ENCODE measurements at places on chromosomes 6 and 20. TPM values are rescaled to one million over a fixed set of nuclear protein-coding genes. Genes with fewer than 3 reads are reported as not detected.

DNA sequence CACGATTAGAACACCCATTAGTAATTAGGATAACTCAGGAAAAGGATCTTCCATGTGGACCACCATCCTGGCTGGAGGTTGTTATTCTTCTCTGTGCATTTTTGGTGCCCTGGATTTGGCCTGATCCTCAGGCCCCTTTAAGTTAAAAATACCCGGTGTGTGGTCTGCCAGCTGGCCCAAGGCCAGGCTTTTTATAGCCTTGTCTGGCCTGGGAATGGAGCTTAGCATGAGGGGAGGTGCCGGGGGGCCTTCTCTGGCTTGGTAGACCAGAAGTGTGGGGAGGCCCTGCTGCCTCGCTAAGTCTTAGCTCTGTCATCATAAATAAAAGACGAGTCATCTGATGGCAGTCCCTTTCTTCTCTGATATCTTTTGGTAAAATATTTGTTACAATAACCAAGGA lies 71.4 kb downstream of the ARID1B start:
- DNase-seq = no peak
- H3K4me1 ChIP-seq = peaks cover 9% of the 10 kb centered on the region
- H3K27ac ChIP-seq = no peak overlapping the region
- no peak overlapping the region for H3K4me3 ChIP-seq
- H3K36me3 ChIP-seq = no peaks in the 10 kb centered on the region
- no peaks in the 10 kb centered on the region for H3K27me3 ChIP-seq

Gene LTA
- total RNA-seq = not detected

DNA sequence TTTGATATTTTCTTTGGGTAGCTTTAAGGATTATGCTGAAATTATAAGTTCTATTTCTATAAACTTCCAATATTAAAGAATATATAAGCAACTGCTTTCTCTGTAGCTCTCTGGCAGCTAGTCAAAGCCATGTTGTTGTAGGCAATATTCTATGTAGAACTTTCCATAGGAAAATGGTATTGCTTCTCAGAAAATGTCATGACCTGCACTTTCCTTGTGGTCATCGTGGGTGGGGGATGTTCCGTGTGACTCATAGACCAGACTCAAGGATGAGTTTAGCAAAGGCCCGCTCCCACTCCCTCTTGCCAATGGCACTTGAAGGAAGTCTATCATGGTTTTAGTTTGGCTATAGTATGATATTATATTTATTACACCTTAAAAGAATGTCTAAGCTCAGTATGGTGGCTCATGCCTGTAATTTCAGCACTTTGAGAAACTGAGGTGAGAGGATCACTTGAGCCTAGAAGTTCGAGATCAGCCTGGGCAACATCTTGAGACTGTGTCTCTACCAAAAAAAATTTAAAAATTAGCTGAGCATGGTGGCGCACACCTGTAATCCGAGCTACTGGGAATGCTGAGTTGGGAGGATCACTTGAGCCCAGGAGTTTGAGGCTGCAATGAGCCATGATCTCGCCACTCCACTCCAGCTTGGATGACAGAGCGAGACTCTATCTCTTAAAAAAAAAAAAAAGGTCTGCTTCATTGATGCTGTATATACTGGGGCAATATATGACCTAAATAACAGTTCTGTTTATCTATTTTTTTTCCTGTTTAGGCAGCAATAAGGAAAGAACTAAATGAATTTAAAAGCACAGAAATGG lies 36.6 kb upstream of the LTV1 start:
- no peaks in the 10 kb centered on the region for H3K4me1 ChIP-seq
- H3K27me3 ChIP-seq = no peaks in the 10 kb centered on the region
- H3K36me3 ChIP-seq = no peaks in the 10 kb centered on the region
- H3K27ac ChIP-seq = no peak overlapping the region
- DNase-seq = no peak

Gene LPIN3
- 17.6 TPM for total RNA-seq

- no peak for DNase-seq
- no peaks in the 10 kb centered on the region for H3K27me3 ChIP-seq
- H3K4me3 ChIP-seq = no peak overlapping the region
- H3K36me3 ChIP-seq = no peaks in the 10 kb centered on the region
- no peak overlapping the region for H3K27ac ChIP-seq
Measured at GRCh38 chr20:1190847-1191246, 6.1 kb upstream of the TMEM74B start.

Gene GSTA1
- 38.6 TPM for total RNA-seq

Gene PNLDC1
- total RNA-seq = 0.21 TPM

DNA sequence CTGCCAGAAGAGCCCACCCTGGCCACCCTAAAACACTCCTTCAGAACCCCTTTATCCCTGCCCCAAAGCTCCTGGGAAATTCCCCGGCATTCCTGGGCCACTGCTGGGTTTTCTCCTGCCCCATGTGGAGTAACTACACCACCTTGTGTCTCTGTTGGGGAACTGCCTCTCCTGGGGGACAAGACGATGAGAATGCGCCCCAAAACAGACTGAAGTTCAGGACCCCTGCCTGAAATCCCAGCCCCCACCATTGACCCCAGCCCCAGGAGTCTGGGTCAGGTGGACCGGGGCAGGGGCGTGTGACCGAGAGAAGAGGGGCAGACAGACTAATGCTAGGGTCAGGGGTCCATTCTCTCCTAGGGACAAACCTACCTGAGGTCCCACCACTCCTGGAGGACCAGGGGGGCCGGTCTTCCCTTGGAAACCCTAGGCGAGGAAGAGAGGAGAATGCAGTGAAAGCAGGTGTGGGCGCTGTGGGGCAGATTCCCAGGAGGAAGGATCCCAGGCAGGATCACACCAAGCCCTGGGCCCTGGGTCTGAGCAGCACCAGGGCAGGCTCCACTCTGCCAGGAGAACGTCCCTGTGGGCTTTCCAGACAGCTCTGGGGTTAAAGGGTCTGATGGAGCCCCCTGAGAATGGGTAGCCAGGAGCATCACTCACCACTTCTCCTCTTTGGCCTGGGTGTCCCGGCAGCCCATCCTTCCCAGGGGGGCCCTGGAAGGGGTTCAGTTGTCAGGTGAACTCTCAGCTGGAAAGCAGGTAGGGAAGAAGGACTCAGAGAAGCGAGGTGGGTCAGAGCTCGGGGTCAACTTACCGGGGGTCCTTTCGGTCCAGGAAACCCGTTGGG lies 19.4 kb downstream of the COL11A2 start:
- no peaks in the 10 kb centered on the region for H3K27me3 ChIP-seq
- no peak overlapping the region for H3K4me3 ChIP-seq
- H3K27ac ChIP-seq = no peak overlapping the region
- no peaks in the 10 kb centered on the region for H3K4me1 ChIP-seq
- no peak for DNase-seq

DNA sequence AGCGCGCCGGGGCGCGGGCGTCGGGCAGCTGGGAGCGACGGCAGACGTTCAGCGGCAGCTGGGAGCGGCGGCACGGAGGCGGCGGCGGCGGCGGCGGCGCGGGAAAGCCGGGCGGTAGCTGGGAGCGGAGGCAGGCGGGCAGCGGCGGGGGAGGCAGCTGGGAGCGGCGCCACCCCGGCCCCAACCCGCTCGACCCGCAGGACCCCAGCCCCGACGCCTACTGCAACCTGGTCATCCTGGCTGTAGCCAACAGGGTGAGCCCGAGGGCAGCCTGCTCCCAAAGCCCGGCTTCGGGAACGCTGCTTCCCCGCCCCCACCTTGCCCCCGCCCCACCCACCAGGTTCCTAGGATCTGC lies 8.9 kb downstream of the CCM2L start:
- H3K4me1 ChIP-seq = peaks cover 4% of the 10 kb centered on the region
- H3K27ac ChIP-seq = no peak overlapping the region
- H3K27me3 ChIP-seq = no peaks in the 10 kb centered on the region

- no peak overlapping the region for H3K27ac ChIP-seq
- no peaks in the 10 kb centered on the region for H3K27me3 ChIP-seq
- DNase-seq = no peak
- H3K4me3 ChIP-seq = no peak overlapping the region
- no peaks in the 10 kb centered on the region for H3K36me3 ChIP-seq
- no peaks in the 10 kb centered on the region for H3K4me1 ChIP-seq
Measured at GRCh38 chr6:88116276-88116675, 49.9 kb downstream of the CNR1 start.

GRCh38 chr6:92538275-92538674 lies 881.1 kb downstream of the EPHA7 start:
- no peaks in the 10 kb centered on the region for H3K36me3 ChIP-seq
- H3K4me3 ChIP-seq = no peak overlapping the region
- H3K27me3 ChIP-seq = no peaks in the 10 kb centered on the region
- no peak for DNase-seq
- no peak overlapping the region for H3K27ac ChIP-seq
- H3K4me1 ChIP-seq = no peaks in the 10 kb centered on the region

Gene ANGPT4
- total RNA-seq = not detected

Gene HEY2
- total RNA-seq = 2.9 TPM

DNA sequence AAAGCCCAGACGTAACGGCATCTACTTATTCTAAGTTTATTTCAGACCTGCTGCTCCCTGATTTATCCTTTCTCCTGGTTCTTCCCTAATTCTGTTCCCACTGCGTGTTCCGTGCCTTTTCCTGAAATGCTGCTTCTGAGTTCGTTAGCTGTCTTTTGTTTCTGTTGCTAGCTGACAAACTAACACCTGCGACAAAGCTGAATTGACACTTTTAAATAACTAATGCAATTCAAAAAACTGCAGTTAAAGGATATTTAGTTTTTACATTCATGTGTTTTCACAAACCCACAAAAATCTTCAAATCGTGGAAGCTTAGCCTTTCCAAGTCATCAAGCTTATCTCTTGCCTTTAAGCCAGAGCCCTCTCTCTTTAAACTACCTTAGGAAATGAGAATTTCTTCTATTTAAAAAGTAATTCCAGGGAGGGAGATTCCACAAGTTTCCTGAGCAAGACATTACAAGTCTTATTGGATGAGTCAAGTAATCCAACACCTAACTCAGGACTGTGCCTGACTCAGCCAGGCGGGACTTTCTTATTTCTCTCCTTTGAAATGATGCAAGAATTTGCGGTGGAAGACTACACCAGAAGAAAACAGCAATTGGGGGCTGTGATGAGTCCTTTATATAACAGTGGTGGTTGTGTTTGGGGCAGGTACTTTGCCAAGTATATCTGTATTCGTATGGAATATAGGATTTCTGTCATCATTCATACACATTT lies 6.3 kb downstream of the ADTRP start:
- H3K27ac ChIP-seq = no peak overlapping the region
- no peak overlapping the region for H3K4me3 ChIP-seq
- no peaks in the 10 kb centered on the region for H3K27me3 ChIP-seq
- peaks cover 11% of the 10 kb centered on the region for H3K4me1 ChIP-seq
- H3K36me3 ChIP-seq = no peaks in the 10 kb centered on the region

- H3K27ac ChIP-seq = no peak overlapping the region
- DNase-seq = no peak
- H3K36me3 ChIP-seq = no peaks in the 10 kb centered on the region
- no peaks in the 10 kb centered on the region for H3K27me3 ChIP-seq
- H3K4me3 ChIP-seq = no peak overlapping the region
Measured at GRCh38 chr20:2051946-2052345, 49.7 kb upstream of the STK35 start.

Gene STXBP5
- 20.0 TPM for total RNA-seq

DNA sequence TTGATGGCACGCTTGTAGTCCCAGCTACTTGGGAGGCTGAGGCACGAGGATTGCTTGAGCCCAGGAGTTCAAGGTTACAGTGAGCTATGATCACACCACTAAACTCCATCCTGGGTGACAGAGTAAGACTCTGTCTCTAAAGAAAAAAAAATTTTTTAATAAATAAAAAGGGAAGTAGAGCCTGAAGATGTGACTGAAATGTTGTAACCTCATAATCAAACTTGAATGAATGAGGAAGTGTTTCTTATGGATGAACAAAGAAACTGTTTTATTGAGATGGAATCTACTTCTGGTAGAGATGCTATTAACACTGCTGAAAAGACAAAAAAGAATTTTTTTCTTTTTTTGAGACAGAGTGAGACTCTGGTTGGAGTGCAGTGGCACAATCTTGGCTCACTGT lies 6.7 kb downstream of the MAK start:
- no peak overlapping the region for H3K4me3 ChIP-seq
- no peaks in the 10 kb centered on the region for H3K4me1 ChIP-seq

DNA sequence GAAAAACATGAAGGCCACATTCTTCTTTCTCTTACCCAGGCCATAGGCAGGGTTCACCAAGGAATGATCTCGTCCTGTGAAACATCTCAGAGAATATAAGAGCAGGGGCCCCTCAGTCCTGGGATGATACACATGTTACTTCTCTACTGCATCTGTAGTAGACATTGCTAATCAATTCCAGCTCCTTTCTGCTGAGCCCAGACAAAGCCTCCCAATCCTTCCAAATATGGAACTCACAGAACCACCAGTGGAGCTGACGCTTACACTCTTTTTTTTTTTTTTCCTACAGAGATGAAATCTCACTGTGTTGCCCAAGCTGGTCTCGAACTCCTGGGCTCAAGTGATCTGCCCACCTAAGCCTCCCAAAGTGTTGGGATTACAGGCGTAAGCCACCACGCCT lies 9.1 kb downstream of the SNTA1 start:
- no peak overlapping the region for H3K4me3 ChIP-seq
- H3K4me1 ChIP-seq = no peaks in the 10 kb centered on the region
- H3K36me3 ChIP-seq = no peaks in the 10 kb centered on the region

DNA sequence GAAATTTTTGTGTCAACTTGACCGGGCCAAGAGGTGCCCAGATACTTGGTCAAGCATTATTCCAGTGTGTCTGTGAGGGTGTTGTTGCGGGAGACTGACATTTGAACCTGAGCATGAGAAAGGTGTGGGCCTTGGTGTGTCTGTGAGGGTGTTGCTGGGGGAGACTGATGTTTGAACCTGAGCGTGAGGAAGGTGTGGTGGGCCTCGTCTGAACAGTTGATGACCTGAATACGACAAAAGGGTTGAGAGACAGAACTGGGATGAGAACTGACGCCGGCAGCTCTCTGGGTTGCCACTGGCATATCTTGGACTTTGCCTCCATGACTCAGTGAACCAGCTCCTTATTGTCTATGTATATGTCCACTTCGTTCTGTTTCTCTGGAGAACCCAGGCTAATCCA lies 240.5 kb downstream of the ERMARD start:
- no peak for DNase-seq
- H3K36me3 ChIP-seq = no peaks in the 10 kb centered on the region
- no peak overlapping the region for H3K4me3 ChIP-seq
